ENCODE measurements at places on chromosomes 4 and X.

DNA sequence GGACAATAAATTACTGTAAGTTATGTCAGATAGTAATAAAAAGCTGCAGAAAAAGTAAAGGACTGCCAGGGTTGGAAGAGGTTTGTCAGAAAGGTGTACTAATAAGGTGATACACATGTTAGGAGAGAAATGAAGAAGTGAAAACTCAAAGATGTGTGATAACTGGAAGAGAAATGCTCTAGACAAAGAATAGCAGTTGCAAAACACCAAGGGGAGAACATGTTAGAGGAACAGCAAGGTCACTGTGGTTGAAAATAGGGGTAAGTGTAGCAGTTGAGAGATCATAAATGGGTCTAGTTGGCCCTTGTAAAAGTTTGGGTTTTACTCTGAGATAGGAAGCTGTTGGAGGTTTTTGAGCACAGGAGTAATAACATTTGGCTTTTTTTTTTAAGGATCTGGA is 46.9 kb downstream of the HSPA4L start:
- no peak for DNase-seq

DNA sequence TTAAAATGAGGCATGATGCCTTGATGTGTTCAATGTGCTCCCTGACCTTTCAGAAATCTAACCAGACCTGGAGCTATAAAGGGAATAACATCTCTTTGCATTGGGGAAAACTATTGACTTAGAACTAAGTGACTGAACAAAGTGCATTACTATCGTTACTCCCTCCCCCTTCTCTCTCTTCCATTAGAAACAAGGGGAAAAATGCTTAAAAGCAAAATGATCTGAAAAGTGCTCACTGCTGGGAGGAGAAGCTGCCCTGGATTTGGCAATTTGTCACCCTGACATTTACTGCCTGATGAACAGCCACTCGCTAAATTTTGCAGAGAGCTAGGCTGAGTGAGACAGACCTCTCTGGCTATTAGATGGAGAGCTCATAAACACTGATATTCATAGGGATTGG is 48.6 kb upstream of the PARM1 start:
- no peak for DNase-seq

DNA sequence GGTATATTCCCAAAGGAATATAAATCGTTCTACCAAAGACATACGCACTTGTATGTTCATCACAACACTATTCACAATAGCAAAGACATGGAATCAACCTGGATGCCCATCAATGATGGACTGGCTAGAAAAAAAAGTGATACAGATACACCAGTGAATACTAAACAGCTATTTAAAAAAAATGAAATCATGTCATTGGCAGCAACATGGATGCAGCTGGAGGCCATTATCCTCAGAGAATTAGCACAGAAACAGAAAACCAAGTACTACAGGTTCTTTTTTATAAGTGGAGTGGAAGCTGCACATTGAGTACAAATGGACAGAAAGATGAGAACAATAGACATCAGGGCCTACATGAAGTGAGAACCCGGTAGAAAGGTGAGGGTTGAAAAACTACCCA is 81.4 kb downstream of the ANTXR2 start:
- no peak for DNase-seq

DNA sequence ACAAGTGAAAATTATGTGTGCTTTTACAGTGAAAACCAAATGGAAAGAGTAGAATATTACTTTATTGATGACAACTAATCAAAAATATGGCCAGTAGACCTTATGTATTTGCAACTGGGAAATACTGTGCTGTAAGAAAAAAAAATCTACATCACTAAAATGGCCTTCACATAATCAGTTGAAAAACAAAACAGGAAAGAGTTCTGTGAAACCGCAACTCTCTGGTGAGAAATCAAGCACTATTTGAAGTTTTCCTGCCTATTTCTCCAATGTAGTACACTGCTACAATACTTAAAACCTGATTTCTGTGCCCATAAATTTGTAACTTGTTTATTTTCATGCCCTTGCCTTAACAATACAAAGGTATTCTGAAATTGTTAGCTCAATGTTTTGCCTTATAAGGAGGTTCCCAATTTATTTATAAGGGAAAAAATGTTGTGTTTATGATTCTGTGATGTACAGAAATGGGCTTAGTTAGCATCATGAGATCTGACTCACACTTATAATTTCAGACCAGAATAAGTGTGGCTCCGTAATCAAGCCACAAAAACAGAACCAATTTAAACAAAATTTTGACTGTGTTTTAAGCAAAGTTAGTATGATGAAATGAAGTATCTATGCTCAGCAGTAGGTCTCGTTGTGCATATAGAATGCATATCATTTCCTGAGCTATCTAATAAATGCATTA is 147.1 kb downstream of the FAT4 start:
- no peak for DNase-seq

- DNase-seq = no peak
Observed at GRCh38 chr4:151576627-151577026, 167.7 kb downstream of the FHIP1A start.

- no peak for DNase-seq
Observed at GRCh38 chr4:145784036-145784435, 104.1 kb downstream of the C4orf51 start.

- no peak for DNase-seq
Observed at GRCh38 chrX:40646489-40647306, 663 bp downstream of the CXorf38 start.

GRCh38 chr4:8067274-8067936 is 91.2 kb downstream of the ABLIM2 start:
- no peak for DNase-seq

DNA sequence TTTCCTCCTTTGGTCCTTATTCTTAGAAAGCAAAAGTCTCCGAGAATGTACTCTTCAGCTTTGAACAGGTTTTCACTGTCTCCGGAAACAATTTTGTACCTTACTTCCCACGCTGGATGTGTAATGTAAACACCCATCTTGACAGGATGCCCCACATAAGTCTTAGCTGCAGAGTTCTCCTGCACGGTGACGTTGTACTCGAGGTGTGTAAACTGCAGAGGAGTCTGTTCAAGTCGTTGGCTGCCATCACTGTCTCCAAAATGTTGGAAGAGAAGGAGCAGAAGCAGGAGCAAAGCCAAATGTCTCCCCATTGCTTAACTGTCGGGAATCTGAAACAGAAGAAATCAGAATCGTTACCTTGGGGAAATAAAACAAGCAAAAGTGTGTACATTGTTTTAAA is 14.1 kb downstream of the FAT1 start:
- DNase-seq = no peak
